Activated CD8-positive, alpha-beta memory T cell treated with anti-CD3 and anti-CD28 coated beads for 1 hour (primary cell): ENCODE measurements at places on chromosomes 3 and 15.

GRCh38 chr15:64349375-64349774 lies 6.6 kb downstream of the CSNK1G1 start:
- DNase-seq = no peak

- DNase-seq = no peak
Observed at GRCh38 chr3:63972987-63973386, 50.3 kb downstream of the PSMD6 start.

GRCh38 chr3:13002398-13003124 lies 70.7 kb downstream of the IQSEC1 start:
- no peak for DNase-seq

GRCh38 chr3:149813367-149814281 lies 609 bp downstream of the RNF13 start:
- no peak for DNase-seq

GRCh38 chr15:56094171-56094570 lies 100.8 kb upstream of the NEDD4 start:
- no peak for DNase-seq

DNA sequence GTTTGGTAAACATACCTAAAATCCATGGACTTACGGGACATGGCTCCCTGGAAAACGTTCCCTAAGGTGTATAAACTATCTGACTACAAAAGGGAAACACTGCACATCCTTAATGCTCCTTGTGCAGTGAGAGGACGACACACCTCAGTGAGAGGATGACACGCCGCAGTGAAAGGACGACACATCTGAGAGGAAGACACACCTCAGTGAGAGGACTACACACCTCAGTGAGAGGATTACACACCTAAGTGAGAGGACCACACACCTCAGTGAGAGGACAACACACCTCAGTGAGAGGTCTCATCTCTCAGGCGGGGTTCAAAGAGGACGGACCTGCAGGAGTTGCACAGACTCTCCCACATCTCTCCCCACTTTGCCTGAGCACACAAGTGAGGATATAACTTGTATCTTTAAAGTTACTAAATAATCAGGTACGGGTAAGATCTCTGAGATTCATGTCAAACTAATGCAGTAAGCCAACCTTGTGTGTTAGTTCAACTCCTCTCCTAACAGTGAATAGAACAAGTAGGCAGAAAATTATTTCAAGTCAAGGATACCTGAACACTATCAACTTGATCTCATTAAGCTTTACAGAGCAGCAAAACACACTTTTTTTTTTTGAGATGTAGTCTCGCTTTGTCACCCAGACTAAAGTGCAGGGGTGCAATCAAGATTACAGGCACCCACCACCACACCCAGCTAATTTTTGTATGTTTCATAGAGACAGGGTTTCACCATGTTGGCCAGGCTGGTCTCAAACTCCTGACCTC lies 32.1 kb downstream of the HERC2 start:
- DNase-seq = no peak

DNA sequence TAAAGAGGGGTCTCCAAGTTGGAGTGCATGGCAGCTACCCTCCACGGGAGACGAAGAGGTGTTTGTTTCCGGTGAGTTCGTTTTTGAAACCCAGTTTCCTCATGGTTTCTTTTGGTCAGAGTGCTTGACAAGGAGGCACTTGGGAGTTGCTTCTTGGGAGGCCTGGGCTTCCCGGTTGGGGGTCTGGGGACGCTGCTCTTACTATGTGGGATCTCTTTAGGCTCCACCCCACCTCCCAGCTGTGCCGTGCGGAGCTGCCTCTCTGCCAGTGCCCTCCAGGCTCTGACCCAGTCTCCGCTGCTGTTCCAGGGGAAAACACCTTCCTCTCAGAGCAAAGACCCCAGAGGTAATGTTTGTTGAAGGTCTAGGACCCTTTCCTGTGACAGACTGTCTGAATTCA lies 29.6 kb downstream of the KIF7 start:
- DNase-seq = no peak

- no peak for DNase-seq
Observed at GRCh38 chr3:133986311-133986710, 43.4 kb downstream of the SLCO2A1 start.
